Progenitor cell of endocrine pancreas (in vitro differentiated cells): ENCODE measurements at places on chromosomes 6 and 20. TPM values are rescaled to one million over a fixed set of nuclear protein-coding genes. Genes with fewer than 3 reads are reported as not detected.

- DNase-seq, result no peak
Measured at GRCh38 chr20:47055699-47056369, 161.2 kb downstream of the EYA2 start.

GRCh38 chr20:51586005-51586440 is 43.5 kb upstream of the NFATC2 start:
- DNase-seq, result no peak

DNA sequence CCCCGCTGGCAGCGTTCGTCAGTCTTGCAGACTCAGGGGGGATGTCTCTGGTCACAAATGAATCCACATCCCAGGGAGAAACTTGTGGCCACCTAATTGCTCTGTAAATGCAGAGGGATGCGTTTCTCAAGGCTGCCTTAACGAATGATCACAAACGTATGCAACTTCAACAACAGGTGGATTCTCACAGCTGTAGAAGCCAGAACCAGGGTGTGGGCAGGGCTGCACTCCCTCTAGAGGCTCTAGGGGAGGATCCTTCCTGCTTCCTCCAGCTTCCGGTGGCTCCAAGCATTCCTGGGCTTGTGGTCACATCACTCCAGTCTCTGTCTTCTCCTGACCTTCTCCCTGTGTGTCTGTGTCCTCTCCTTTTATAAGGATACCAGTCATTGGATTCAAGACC is 3.3 kb upstream of the TAF4 start:
- DNase-seq, result no peak

- DNase-seq, result no peak
Measured at GRCh38 chr6:40371095-40371494, 216.1 kb downstream of the LRFN2 start.

DNA sequence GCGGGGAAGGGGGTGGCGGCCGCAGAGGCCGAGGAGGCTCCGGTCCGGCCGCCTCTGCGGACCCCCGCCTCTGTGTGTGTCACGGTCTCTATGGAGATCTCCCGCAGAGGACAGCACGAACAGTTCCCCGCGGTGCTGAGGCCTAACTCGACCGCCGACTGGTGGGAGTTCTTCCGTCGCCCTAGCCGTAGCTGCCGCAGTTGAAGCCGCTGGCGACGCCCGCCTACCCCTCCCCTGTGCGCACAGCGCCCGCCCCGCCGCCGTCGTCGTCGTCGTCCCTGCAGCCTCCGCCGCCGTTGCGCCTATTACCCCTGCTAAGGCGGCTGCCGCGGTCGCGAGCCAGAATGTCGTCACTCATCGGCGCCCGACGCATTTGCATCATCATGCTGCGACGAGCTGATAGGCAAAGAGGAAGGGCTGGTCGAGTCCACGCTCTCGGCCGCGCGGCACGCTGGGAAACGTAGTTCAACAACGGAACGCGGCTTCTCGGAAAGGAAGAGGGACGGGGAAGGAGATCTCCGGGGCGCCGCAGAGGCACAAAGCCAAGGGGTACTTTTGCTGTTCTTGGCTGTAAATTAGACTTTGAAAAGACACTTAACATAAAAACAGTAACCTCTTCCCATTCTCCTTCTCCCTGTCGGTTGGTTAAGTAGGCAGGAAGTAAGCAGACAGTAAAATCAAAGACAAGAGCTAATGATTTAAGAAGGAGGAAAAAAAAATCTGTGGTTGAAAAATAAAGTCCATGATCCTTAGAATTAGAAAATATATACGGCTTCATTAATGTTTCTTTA is at the start of gene NUP153:
Gene NUP153 (minus strand): TSS at position 346 of the 791 bp plus-strand sequence. CDS start 538 bp downstream, outside the sequence.
- DNase-seq, result peak; percentile 100

The EYS gene
- 0.44 and 0.46 TPM in 2 replicates for total RNA-seq

The IMPG1 gene
- not detected in 2 replicates for total RNA-seq
